ENCODE measurements at places on chromosomes 3 and 15.

DNA sequence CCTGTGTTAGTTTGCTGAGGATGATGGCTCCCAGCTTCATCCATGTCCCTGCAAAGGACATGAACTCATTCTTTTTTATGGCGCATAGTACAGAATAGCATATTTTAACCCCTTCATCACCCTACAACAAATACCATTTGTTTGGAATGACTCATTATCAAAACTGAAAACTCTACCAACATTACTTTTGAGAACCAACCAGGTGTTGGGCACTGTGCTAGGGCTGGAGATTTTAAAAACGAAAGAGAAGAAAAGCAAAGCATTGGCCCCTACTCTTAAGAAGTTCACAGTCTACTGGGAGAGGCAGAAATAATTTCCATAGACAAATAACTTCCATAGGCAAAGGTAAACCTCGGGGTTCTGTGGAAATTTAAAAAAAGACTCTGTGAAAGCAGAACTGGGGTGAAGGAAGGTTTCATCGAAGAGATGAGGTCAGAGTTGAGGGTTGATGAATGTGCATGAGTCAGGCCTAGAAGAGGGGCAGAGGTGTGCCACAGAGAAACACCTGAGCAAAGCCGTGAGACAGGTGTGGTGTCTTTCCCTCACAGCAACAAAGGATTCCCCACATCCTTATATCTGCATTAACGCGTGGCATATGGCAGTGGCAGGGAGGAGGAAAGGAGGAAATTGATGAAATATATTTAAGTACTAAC lies 51.0 kb downstream of the MCF2L2 start:
- no peak for DNase-seq

DNA sequence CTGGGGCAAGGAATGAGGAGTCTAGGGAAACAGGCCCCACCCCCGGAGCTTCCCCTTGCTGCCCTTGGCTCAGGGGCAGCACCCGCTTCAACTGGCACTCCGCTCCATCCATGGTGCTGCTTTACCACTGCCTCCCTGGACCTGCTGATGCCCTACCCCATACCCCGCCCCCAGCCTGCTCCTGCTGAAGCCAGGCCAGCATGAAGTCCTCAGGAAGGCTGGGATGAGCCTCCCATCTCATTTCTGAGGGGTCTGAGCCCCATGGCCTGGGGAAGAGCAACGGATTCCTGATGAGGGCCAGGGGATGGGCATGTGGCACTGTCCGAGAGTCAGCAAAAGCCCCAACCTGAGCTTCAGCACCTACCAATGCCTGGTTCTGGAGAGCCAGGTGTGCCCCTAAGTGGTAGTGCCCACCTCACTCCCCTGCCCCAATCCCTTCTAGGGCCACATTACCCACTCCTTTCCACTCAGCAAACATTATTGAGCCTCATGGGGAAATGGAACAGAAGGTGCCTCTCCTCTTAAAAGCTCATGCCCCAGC lies 21.0 kb downstream of the SEC61A1 start:
- DNase-seq, result no peak

DNA sequence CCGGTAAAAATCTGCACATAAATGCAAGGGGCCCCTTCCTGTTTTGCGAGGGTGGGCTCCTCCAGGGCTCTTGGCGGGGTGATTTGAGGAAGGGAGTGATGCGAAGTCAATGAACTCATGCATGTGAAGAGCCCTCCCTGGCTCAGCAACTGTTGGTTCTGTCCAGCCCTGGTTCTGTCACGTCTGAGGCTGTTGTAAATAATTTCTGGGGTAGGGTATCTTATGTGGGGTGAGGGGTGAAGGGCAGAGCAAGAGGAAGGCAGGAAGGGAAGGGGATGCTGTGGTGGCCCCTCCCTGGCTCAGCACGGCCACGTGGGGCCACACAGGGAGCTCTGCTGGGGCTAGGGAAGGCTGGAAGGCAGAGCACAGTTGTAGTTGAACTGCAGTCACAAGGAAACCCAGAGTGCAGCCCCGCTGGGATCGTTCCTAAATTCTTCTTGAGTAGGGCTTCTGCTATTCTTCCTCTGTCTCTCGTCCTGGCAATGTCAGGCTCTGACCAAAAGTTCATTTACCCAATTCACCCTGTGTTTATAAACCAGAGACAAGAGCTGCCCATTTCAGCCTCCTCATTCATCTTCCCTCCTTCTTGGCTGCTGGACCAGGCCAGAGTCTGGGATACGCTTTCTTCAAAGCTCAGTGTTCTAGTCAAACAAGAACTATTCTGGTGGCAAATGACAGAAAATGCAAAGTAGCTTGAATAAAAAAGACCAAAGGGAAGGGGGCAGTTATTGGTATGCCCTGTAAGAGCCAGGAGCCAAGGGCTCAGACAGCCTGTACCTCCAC lies 14.8 kb upstream of the TOPBP1 start:
- no peak for DNase-seq

GRCh38 chr15:59372352-59373211 lies at the start of gene MYO1E:
Gene MYO1E, minus strand, starts transcription at chr15:59372871. Its CDS starts 371 bp downstream, at chr15:59372500.
- DNase-seq, result peak; percentile 89

GRCh38 chr3:180447136-180447535 lies 154.8 kb upstream of the TTC14 start:
- no peak for DNase-seq

- peak; percentile 23 for DNase-seq
Measured at GRCh38 chr3:47961815-47962606, 54.2 kb downstream of the MAP4 start.
